SJSA1 (cell line): ENCODE measurements at places on chromosomes 6 and 20.

GRCh38 chr6:37696220-37696840 lies 1.4 kb downstream of the MDGA1 start:
- peak; percentile 40 for DNase-seq
- no peak overlapping the region for H3K27ac ChIP-seq
- peaks cover 3% of the 10 kb centered on the region; the same call in 1 of the 2 replicates for H3K36me3 ChIP-seq
- peak overlapping the region; percentile 47 for H3K4me3 ChIP-seq
- H3K27me3 ChIP-seq = peaks cover 29% of the 10 kb centered on the region

GRCh38 chr6:98579079-98579478 lies 255.3 kb upstream of the POU3F2 start:
- H3K27ac ChIP-seq = peak overlapping the region; percentile 89
- no peaks in the 10 kb centered on the region for H3K36me3 ChIP-seq
- peaks cover 66% of the 10 kb centered on the region for H3K4me1 ChIP-seq
- peak; percentile 54 for DNase-seq
- no peaks in the 10 kb centered on the region for H3K27me3 ChIP-seq

DNA sequence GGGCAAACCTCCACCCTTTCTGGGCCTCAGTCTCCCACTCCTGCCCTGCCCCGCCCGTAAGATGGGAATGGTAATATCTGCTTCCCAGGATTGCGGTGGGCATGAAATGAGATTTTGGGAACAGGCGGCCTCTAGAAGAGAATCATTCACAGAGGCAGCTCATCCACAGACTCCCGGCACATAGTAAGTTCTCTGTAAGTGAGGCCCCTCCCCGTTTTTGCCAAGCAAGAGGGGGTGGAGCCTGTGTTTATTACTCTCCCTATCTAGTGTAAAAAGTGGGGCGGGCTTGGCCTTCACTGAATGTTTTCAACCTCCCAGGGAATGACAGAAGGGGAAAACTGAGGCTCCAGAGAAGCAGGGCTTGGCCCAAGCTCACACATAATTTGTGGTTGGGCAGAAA lies 20.0 kb downstream of the SUN5 start:
- H3K27ac ChIP-seq = no peak overlapping the region
- no peak overlapping the region for H3K4me3 ChIP-seq
- DNase-seq = no peak
- H3K4me1 ChIP-seq = peaks cover 30% of the 10 kb centered on the region

GRCh38 chr6:36848658-36849441 lies 9.6 kb upstream of the CPNE5 start:
- peaks cover 13% of the 10 kb centered on the region for H3K4me1 ChIP-seq
- H3K4me3 ChIP-seq = no peak overlapping the region
- no peaks in the 10 kb centered on the region for H3K27me3 ChIP-seq
- H3K27ac ChIP-seq = no peak overlapping the region
- H3K36me3 ChIP-seq = peaks cover 26% of the 10 kb centered on the region
- no peak for DNase-seq

GRCh38 chr6:170057034-170057734 lies 233.7 kb downstream of the DLL1 start:
- H3K36me3 ChIP-seq = no peaks in the 10 kb centered on the region
- no peak overlapping the region for H3K4me3 ChIP-seq
- no peaks in the 10 kb centered on the region for H3K4me1 ChIP-seq
- no peaks in the 10 kb centered on the region for H3K27me3 ChIP-seq

GRCh38 chr6:11428371-11428770 lies 109.2 kb upstream of the TMEM170B start:
- no peak for DNase-seq
- no peaks in the 10 kb centered on the region for H3K36me3 ChIP-seq
- peaks cover 82% of the 10 kb centered on the region for H3K4me1 ChIP-seq
- H3K4me3 ChIP-seq = no peak overlapping the region
- H3K27ac ChIP-seq = peak overlapping the region; percentile 70

DNA sequence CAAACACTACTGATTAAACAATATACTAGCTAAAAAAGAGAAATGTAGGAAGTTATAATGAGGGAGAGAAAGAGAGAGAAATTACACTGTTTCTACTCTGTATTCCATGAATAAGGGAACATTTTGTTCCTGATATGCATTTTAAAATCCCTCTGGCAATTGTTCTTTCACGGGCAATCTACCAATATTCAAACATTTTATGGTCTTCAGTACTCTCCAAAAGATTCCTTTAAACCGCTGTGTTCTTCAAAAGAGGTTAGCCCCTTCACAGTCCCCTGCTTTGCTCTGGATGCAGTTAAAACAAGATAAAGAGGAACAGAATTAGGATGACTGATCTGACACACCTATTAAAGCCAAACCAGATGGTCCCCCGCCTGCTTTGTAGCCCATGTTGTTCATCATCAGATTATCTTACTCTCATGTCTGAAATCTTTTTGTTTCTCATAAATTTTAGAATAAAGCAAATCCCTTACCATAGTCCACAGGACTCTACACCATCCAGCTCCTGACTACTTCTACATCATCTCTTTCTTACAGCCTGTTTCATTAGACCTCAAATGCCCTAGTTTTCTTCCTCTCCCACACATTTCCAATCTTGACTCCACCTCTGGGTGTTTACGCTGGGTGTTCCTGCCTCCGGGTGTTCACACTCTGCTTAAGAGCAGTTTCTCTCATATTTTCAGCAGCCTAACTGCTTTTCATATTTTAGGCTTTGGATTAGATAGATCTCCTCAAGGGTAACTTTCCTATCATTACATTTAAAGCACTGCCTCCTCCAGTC lies 399.7 kb downstream of the COL12A1 start:
- H3K36me3 ChIP-seq = no peaks in the 10 kb centered on the region
- H3K4me3 ChIP-seq = no peak overlapping the region
- DNase-seq = no peak
- no peak overlapping the region for H3K27ac ChIP-seq
- H3K27me3 ChIP-seq = no peaks in the 10 kb centered on the region

DNA sequence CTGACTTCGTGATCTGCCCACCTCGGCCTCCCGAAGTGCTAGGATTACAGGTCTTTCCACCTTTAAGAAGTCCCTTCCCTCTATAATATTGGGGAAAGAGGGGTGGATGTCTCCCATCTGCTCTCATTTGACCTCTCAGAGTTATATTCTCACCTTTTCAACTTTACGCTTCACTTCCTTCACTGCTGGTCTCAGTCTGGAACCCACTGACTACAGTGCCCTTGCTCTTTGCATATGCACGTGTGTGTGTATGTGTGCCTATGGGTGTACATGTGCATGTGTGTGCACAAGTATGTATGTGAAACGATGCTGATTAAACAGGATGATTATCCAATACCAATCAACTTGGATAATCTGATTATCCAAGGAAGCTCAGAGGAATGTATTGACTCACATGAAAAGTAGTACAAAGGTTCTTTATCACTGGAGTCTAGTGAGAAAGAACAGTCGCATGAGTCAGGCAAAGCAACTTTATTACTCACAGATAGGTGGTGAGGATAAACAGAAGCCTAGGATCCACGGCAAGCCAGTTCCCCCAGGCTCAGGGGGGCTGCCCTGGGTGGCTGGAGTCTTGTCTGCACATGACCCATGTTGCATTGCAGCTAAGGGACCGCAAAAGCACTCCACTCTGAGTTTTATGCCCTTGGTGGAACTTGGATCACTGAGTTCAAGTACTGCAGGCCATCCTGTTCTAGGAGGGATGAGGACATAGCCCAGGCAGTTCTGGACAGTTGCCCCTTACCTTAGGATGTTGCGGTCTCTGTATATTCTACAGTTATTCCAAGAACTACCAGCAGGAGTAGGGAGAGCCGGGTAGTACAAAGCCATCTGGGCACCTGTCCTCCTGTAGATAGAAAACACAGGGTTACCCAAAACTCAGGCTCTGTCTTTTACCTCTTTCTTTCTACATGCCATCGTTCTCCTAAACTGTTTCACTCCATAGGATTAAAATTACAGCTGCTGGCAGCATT lies 50.9 kb downstream of the SNRNP48 start:
- DNase-seq = peak; percentile 23
- H3K36me3 ChIP-seq = no peaks in the 10 kb centered on the region

DNA sequence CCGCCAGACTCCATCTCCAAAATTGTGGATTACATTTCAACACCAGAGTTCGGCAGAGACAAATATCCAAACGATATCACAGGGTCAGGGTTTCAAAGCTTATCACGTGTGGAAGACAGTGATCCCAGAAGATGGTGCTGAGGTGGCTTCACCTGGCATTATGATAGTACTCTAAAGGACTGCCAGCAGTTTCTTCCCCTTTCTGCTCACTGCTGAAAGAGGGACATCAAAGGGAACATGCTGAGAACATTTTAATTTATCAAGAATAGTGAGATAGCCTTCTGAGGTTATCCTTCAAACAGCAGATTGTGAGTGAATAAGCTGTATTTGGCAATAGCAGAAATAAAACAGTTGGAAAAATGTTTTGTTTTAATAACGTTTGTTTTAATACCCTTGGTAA lies 79.7 kb downstream of the FIG4 start:
- H3K36me3 ChIP-seq = no peaks in the 10 kb centered on the region
- H3K27ac ChIP-seq = no peak overlapping the region
- no peaks in the 10 kb centered on the region for H3K27me3 ChIP-seq
- H3K4me1 ChIP-seq = peaks cover 42% of the 10 kb centered on the region
- H3K4me3 ChIP-seq = no peak overlapping the region
- DNase-seq = no peak

DNA sequence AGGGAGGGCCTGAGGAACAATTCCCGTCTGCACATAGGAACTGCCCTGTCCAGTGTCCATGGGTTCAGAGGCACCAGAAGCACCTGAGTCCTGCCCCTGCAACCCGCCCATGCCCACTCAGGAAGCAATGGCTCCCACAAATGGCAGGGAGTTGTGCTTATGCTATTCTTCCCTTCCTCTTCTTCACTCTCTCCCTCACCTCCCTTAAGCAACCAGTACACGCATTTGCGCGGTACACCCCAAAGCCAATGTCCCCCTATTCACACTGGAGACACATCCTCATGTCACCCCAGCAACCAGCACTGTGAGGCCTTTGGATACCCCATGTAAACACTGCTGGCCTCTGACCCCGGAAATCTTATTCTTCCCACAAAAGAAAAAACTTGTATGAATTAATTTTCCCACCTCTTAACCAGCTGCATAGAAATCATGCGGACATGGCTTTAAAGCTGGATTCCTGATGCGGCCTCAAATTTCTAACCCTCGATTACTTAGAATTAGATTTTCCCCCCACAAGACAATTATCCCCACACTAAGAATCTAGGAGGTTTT lies 30.9 kb downstream of the FYN start:
- no peak for DNase-seq
- peaks cover 71% of the 10 kb centered on the region for H3K4me1 ChIP-seq
- no peak overlapping the region for H3K4me3 ChIP-seq
- H3K27ac ChIP-seq = peak overlapping the region; percentile 71
- no peaks in the 10 kb centered on the region for H3K27me3 ChIP-seq

DNA sequence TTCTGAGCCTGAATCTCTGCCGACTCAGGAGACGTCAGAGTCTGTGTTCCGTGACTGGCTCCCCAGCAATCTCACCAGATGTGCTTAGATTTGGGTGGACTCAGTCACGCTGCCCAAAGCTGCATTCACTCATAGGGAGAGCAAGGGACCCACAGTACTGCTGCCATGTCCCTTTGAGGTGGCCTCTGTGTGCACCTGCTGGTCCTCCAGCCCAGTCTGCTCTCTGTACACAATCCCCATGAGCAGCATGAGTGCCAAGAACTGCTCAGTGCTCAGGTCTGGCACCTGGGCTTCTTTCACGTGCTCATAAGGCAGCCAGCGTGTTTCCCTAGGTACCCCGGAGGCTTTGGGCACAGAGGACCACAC lies 44.2 kb upstream of the TIAM2 start:
- DNase-seq = no peak
- no peak overlapping the region for H3K4me3 ChIP-seq
- H3K36me3 ChIP-seq = no peaks in the 10 kb centered on the region
- H3K27ac ChIP-seq = no peak overlapping the region
- H3K27me3 ChIP-seq = no peaks in the 10 kb centered on the region

- no peak for DNase-seq
- no peaks in the 10 kb centered on the region for H3K27me3 ChIP-seq
- H3K36me3 ChIP-seq = no peaks in the 10 kb centered on the region
- H3K4me3 ChIP-seq = no peak overlapping the region
- no peak overlapping the region for H3K27ac ChIP-seq
Observed at GRCh38 chr6:39904946-39905639, 29.2 kb downstream of the MOCS1 start.

- H3K27ac ChIP-seq = no peak overlapping the region
- no peaks in the 10 kb centered on the region for H3K27me3 ChIP-seq
- H3K36me3 ChIP-seq = no peaks in the 10 kb centered on the region
- no peak for DNase-seq
- no peak overlapping the region for H3K4me3 ChIP-seq
Observed at GRCh38 chr6:11780097-11780428, 1.5 kb upstream of the ADTRP start.

DNA sequence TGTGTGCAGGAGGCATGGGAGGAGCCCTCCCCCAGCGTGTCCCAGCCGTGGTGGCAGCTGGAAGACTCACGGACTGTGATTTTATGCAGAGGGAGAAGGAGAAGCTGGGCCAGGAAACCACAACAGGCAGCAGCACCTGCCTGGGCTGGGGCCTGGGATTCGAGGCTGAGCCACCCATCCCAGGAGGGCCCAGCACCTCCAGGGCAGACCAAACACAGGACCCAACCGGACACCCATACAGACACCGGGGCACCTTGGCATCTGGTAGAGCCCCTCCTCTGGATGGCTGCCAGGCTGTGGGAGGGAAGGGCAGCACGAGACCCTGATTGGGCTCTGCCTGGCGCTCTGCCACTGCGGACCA lies 41.7 kb upstream of the CHRNA4 start:
- H3K27me3 ChIP-seq = peaks cover 51% of the 10 kb centered on the region
- no peak overlapping the region for H3K27ac ChIP-seq
- H3K4me3 ChIP-seq = no peak overlapping the region
- no peaks in the 10 kb centered on the region for H3K36me3 ChIP-seq
- DNase-seq = no peak
- H3K4me1 ChIP-seq = no peaks in the 10 kb centered on the region

DNA sequence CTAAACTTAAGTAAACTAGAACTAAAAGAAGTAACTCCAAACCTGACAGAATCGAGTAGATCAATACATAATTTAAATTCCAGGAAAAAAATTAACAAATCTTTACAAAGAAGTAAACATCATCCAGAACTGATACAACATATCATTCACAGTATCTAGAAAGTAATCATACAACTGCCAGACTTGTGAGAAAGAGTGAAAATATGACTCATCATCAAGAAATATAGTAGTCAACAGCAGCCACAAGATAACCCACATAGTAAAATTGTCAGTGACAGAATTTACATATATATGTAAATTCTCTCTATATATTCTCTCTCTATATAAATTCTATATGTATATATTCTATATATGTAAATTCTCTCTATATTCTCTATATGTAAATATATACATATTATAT lies 242.8 kb upstream of the RGS17 start:
- H3K4me1 ChIP-seq = no peaks in the 10 kb centered on the region
- no peak overlapping the region for H3K4me3 ChIP-seq
- no peak for DNase-seq
- H3K27me3 ChIP-seq = no peaks in the 10 kb centered on the region
- H3K27ac ChIP-seq = no peak overlapping the region

- no peaks in the 10 kb centered on the region for H3K27me3 ChIP-seq
- no peaks in the 10 kb centered on the region for H3K4me1 ChIP-seq
- DNase-seq = no peak
- H3K36me3 ChIP-seq = no peaks in the 10 kb centered on the region
Observed at GRCh38 chr6:77124604-77125003, 338.7 kb downstream of the HTR1B start.

GRCh38 chr6:87333033-87333432 lies 4.0 kb upstream of the GJB7 start:
- H3K4me3 ChIP-seq = no peak overlapping the region
- H3K36me3 ChIP-seq = no peaks in the 10 kb centered on the region
- no peak for DNase-seq
- H3K4me1 ChIP-seq = no peaks in the 10 kb centered on the region
- H3K27me3 ChIP-seq = no peaks in the 10 kb centered on the region
